ENCODE measurements at places on chromosomes 6 and 20. TPM values are rescaled to one million over a fixed set of nuclear protein-coding genes. Genes with fewer than 3 reads are reported as not detected.
A peak's percentile ranks its signal among the peaks of the same experiment; 100 is the strongest.

DNA sequence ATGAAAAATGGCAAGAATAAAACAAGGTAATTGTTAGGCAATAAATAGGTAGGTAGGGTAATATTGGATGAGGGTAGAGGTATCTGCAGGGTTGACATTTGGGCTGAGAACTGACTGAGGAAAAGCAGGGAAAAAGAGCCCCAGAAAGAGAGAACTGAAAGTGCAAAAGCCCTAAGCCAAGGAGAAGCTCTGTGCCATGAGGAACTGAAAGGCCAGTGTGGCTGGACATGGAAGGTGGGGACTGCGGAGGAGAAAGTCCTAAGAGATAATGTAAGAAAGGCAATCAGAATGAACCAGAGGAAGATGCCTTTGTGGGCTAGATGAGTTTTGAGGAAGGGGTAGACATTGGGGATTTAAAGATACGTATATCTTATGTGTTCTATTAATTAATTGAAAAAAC is 9.9 kb upstream of the HIVEP2 start:
- DNase-seq = no peak

GRCh38 chr6:26284537-26285142 is 80.4 kb upstream of the BTN3A2 start:
- peak; percentile 63 for DNase-seq

DNA sequence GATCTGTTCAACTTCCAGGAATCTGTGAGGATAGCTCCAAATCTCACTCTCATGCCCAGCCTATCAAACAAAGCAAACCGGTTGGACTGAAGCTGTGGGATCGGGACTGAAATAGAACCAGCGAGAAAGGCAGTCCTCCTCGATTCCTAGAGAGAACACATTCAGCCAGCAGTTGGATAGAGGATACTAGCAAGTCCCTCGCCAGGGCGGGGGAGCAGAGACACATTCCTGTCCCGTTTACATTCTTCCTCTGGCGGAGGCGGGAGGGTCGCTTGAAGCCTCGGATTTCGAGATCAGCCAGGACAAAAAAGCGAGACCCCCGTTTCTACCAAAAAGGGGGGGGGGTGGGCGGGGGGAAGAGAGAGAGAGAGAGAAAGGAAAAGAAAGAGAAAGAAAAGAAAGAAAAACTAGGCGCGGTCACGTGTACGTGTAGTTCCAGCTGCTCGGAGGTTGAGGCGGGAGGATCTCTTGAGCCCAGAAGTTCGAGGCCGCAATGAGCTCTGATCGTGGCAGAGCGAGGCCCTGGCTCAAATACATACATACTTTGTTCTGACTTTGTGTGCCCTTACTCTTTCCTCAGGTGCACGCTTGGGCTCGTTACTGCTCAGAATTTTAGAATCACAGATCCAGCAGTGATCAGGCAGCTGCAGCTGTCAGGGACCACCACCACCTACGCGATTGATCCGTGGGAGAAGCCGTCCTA is 19.5 kb downstream of the ZNF311 start:
- DNase-seq = peak; percentile 38

EXOC2 gene
- 35.9 TPM for total RNA-seq

SEMG1 gene
- not detected for total RNA-seq

EPHA7 gene
- not detected for total RNA-seq

DNA sequence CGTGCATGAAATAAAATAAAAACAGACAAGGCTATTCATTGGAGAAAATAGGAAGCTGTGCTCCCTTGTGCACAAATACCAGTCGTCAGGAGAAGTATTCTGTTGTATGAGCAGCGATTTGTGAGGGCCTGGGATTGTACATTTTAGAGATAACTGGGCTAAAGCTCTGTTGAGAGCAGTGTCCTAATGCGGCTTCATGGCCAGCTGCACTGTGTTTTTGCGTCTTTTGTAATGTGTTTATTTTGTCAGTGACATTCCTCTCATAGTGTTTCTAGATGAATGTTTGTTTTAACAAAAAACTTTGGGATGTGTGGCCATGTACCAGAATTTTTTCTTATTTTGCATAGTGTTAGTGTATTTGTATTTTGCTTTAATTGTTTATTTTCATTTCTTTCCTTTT is 14.8 kb downstream of the ERMARD start:
- DNase-seq = no peak

TMEM217 gene
- total RNA-seq = 1.4 TPM

DNA sequence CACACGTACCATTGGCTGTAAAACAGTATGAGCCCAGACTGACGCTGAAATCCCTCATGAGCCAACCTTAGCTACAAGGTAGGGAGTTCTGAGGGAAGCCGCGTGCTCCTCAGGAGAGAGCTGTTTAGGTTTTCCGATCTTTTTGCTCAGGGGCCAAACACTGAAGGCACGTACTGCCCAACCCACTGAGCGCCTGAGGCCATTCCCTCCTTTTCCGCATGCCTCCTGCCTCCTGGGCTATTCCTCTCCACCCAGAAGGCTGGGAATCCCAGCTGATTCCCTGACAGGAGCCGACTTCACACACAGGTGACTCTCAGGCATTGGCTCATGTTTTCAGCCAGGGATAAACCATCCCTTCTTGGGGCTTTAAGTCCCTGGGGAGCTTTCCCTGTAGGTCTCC is 5.4 kb upstream of the FAM83D start:
- no peak for DNase-seq

DNA sequence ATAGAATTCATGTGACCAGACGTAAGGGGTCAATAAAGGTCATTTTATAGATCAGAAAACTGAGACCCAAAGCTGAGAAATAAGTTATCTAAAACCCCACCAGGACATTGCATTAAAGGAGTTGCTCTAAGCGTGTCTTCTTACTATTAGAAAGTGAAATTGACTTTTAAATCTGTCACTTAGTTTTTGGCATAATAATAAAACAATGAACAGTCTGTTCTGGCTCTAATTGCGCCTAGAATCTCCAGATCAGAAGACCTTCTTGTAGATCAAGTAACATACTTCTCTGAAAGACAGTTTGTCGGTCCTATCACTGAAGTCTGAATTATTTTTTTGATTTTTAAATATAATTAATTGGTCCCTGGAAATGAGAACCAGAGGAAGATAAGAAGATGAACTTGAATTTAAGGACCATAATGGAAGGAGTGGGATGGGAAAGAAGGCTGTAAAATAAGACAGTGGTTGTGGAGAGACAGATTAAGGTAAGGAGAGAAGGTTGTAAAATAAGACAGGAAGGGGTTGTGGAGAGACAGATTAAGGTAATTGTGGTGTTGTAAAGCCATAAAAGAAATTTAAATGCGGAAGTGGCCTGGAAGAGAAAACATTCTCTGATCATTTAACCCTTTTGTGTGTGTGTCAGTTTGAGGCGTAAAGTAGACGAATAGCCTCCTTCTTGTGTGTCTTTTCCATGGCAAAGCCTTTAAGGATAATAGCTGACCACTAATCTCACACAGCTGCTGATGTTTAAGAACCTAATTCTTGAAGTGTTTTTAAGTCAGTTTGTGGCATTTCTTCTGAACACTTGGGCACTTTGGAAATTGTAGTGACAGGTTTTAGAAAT is 20.1 kb downstream of the TOP1 start:
- peak; percentile 58 for DNase-seq

COL12A1 gene
- 0.37 TPM for total RNA-seq

DNA sequence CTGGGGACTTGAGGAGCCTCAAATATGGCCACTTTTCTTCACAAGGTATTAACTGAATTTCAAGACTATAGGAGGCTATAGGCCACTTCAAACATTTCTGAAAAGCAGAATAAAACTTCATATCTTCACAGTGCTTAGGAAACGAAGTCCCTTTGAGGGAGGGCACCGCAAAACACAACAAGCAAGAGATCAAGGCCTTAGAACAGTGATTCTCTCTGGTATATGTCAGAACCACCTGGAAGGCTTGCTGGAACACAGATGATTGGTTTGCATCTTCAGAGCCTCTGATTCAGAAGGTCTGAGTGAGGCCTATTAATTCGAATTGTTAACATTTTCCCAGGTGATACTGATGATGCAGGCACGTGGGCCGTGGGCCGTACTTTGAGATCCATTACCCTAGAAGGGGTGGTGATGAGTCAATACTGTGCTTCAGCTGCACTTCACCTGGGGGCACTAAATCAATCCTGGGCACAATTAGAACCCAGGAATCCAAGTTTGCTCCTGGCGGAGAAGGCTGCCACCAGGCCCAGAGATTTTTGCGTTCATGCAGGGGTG is 10.7 kb downstream of the SUN5 start:
- DNase-seq = no peak

GRCh38 chr20:25623225-25623735 is 534 bp downstream of the NANP start:
- DNase-seq = peak; percentile 36

DNA sequence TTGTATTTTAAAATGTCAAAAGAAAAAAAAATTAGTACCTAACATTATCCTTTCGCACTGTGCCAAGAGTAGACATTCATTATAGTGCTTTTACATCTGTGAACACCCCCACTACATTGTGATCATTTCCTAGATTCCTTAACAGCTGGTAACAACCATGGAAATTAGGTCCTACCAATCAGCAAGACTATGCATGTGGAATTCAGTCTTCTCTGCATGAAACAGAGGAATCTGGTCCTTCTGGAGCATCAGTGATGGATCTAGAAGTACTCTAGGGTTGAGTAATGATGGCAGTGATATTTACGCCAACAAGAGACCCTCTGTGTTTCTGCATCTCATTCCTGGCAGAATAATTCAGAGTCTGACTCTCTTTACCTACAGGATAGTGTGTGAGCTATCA is 9.4 kb downstream of the OR12D1 start:
- no peak for DNase-seq

CGA gene
- total RNA-seq = 0.62 TPM

TMC2 gene
- total RNA-seq = not detected

- DNase-seq = no peak
Measured at GRCh38 chr6:53236241-53236640, 87.6 kb upstream of the GCM1 start.

DNA sequence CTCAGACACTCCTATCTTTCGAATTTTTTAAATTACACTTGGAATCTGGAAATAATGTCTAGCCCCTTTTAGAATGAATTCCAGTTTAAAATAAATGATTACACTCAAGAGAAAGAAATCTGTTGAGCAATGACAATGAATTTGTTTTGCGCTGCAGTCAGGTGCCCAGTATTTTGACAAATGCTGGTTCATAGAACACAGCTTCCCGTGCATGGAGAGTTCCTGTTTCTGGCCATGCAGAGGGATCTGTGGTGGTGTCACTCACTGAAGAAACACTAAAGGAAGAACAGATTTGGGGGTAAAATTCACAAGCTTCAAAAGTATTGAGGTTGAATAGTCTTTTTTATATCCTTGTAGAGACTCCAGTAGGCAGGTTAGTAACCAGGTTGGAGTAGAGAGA is 113.4 kb upstream of the CEP85L start:
- no peak for DNase-seq

VGLL2 gene
- not detected for total RNA-seq

DNA sequence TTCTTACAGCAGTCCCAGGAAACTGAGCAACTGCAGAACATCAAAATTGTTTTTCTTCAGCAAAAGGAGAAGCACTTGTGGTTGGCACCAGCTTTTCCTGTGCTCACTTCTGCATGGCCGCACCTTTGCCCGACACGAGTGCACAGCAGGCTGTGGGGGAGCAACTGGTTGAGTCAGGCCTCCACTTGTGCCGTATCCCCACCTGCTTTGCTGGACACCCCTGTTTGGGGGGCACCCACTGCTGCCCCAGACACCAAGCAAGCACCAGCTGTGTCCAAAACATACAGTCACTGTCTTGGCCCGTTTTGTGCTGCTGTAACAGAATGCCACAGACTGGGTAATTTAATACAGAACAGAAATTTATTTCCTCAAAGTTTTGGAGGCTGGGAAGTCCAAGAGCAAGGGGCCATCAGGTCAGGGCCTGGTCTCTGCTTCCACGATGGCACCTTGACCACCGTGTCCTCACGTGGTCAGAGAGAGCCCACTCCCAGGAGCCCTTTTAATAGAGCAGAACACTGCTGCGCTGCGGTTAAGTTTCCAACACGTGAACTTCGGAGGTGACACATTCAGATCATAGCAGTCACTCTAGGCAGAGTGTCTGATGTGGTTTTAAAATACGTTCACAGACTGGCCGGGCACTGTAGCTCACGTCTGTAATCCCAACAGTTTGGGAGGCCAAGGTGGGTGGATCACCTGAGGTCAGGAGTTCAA is 8.7 kb upstream of the GMEB2 start:
- peak; percentile 90 for DNase-seq

DNA sequence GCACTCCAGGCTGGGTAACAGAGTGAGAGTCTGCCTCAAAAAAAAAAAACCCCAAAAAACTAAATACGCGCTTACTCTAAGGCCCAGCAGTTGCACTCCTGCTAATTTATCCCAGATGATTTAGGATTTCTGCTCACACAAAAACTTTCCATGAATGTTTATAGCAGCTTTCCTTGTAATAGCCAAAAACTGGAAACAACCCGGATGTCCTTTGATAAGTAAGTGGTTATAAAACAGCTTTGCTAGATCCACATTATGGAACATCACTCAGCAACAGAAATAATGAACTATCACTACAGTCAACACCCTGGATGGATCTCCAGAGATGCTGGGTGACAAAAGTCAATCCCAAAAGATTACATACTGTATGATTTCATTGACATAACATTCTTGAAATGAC is 220.4 kb upstream of the JARID2 start:
- no peak for DNase-seq

DNA sequence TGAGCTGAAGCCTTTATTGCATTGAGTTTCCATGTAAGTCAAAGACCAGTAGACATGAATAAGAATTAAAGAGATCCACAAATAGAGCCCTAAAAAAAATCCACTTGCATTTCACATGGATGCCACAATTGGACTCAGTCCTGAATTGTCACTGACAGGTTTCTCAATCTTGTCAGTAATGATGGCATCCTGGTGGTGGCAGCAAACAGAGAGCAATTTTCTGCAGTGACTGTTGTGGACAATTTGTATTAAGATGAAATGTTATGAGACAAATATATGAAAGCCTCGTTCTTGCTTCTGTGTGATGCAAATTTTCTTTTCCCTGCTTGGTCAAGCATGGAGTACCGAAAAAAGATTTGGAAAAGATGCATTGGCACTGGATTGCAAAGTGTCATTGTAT is 278.9 kb downstream of the SAMD5 start:
- no peak for DNase-seq

GRCh38 chr6:116111552-116112528 is 11.2 kb downstream of the NT5DC1 start:
- peak; percentile 55 for DNase-seq
